Left ventricle myocardium inferior (tissue), 1 donor: ENCODE measurements at places on chromosomes 7 and 10.

GRCh38 chr7:1700536-1701333 is 30.7 kb downstream of the ELFN1 start:
- H3K36me3 ChIP-seq = no peaks in the 10 kb centered on the region
- no peaks in the 10 kb centered on the region for H3K27me3 ChIP-seq
- no peak for DNase-seq
- no peak overlapping the region for H3K4me3 ChIP-seq
- no peak overlapping the region for H3K27ac ChIP-seq

GRCh38 chr7:153941061-153941460 is 111.1 kb upstream of the DPP6 start:
- no peak for DNase-seq
- H3K4me1 ChIP-seq = no peaks in the 10 kb centered on the region
- H3K36me3 ChIP-seq = no peaks in the 10 kb centered on the region
- H3K4me3 ChIP-seq = no peak overlapping the region

DNA sequence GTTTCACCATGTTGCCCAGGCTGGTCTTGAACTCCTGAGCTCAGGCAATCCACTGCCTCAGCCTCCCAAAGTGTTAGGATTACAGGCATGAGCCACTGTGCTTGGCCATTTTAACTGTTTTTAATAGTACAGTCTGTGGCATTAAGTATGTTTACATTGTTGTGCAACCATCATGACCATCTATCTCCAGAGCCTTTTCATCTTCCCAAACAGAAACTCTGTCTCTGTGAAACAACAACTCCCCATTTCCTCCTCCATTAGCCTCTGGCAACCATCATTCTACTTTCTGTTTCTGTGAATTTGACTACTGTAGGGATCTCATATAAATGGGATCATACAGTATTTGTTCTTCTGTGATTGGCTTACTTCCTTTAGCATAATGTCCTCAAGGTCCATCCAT is 48.3 kb upstream of the SEPHS1 start:
- H3K36me3 ChIP-seq = no peaks in the 10 kb centered on the region
- peaks cover 26% of the 10 kb centered on the region for H3K27me3 ChIP-seq
- H3K4me3 ChIP-seq = no peak overlapping the region
- H3K4me1 ChIP-seq = no peaks in the 10 kb centered on the region
- H3K27ac ChIP-seq = no peak overlapping the region
- no peak for DNase-seq

- H3K27ac ChIP-seq = no peak overlapping the region
- no peaks in the 10 kb centered on the region for H3K36me3 ChIP-seq
- no peak overlapping the region for H3K4me3 ChIP-seq
- no peak for DNase-seq
- H3K4me1 ChIP-seq = peaks cover 24% of the 10 kb centered on the region
- H3K27me3 ChIP-seq = no peaks in the 10 kb centered on the region
Measured at GRCh38 chr10:94108200-94108599, 114.5 kb downstream of the PLCE1 start.

GRCh38 chr10:22333975-22334282 is 11.4 kb upstream of the SPAG6 start:
- DNase-seq = no peak
- no peak overlapping the region for H3K27ac ChIP-seq
- H3K27me3 ChIP-seq = peaks cover 59% of the 10 kb centered on the region
- H3K36me3 ChIP-seq = peaks cover 14% of the 10 kb centered on the region

DNA sequence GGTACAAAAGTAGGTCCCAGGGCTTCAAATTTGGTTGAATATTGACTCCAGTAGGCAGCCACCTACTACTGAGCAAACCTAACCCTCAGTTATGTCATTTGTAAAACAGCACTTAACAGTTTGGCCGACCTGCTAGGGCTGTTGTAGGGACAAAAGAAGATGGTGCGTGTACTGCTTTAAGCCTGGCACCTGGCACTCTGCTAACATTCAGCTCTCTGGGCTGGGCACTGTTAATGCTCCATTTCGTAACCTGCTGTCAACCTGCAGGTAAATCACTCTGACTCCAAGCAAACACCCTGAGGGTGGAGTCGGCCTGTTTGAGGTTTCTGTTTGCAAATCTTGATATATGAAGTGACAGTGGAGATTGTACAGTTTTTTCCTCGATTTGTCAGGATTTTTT is 7.2 kb downstream of the ZKSCAN1 start:
- peaks cover 50% of the 10 kb centered on the region for H3K36me3 ChIP-seq
- H3K4me1 ChIP-seq = peaks cover 36% of the 10 kb centered on the region
- no peak overlapping the region for H3K27ac ChIP-seq
- no peak overlapping the region for H3K4me3 ChIP-seq
- H3K27me3 ChIP-seq = no peaks in the 10 kb centered on the region

GRCh38 chr7:71912476-71912875 is 499.7 kb downstream of the CALN1 start:
- no peak overlapping the region for H3K27ac ChIP-seq
- no peaks in the 10 kb centered on the region for H3K36me3 ChIP-seq
- DNase-seq = no peak
- H3K4me3 ChIP-seq = no peak overlapping the region
- H3K27me3 ChIP-seq = no peaks in the 10 kb centered on the region

GRCh38 chr10:3906511-3907111 is 121.6 kb upstream of the KLF6 start:
- H3K4me3 ChIP-seq = no peak overlapping the region
- no peaks in the 10 kb centered on the region for H3K27me3 ChIP-seq
- no peak overlapping the region for H3K27ac ChIP-seq
- H3K36me3 ChIP-seq = no peaks in the 10 kb centered on the region
- DNase-seq = no peak
- peaks cover 26% of the 10 kb centered on the region for H3K4me1 ChIP-seq

DNA sequence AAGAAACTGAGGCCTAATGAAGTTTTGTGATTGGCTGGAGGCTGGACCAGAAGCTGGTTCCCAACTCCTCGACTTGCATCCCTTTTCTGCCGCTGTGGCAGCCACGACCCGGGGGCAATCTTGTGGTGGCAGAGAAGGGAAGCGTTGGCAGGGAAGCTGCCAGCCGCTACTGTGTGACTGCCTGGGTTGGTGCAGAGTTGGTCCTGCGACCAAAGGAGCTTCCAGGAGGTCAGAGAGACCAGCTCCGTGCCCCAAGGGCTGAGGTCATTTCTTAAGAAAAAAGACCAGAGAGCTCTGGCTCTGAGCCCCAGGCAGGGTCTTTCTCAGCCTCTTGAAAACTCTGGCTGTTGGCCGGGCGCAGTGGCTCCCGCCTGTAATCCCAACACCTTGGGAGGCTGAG is 47.2 kb downstream of the PRF1 start:
- no peaks in the 10 kb centered on the region for H3K27me3 ChIP-seq
- H3K4me3 ChIP-seq = no peak overlapping the region
- DNase-seq = peak; percentile 7
- H3K4me1 ChIP-seq = peaks cover 42% of the 10 kb centered on the region
- no peak overlapping the region for H3K27ac ChIP-seq

- no peak overlapping the region for H3K4me3 ChIP-seq
- no peak for DNase-seq
- H3K4me1 ChIP-seq = peaks cover 11% of the 10 kb centered on the region
Measured at GRCh38 chr7:46810986-46811385, 770.9 kb downstream of the TNS3 start.

DNA sequence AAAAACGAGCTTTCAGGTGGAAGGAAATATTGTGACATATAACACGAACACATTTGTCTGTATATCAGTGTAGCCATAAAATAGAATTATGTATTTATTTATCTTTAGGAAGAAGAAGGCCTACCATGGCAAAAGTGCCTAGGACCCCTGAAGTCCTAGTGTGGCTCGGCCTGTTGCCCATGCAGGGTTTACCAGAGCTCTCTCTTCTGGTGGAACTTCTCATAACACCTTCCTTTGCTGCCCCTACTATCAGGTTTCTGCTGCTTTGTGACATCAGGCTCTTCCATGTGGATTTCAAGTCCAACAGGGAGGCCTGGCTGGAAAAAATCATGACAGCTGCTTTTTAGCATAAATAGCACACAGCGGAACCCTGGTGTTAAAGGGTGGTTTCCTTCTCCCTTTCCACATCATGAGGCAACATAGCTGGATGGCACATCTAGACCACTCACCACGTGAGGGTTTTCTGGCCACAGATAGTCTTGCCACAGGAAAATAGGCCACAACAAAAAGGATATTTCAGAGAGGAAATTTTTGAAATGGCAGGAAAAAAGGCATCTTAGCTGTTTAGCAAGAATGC is 44.8 kb upstream of the ADO start:
- no peaks in the 10 kb centered on the region for H3K36me3 ChIP-seq
- no peak for DNase-seq
- no peaks in the 10 kb centered on the region for H3K27me3 ChIP-seq
- H3K27ac ChIP-seq = peak overlapping the region; percentile 85
- peaks cover 41% of the 10 kb centered on the region for H3K4me1 ChIP-seq
